ENCODE measurements at places on chromosomes 2 and 18.

GRCh38 chr2:59195851-59196250 is 954.7 kb upstream of the FANCL start:
- no peak for DNase-seq

DNA sequence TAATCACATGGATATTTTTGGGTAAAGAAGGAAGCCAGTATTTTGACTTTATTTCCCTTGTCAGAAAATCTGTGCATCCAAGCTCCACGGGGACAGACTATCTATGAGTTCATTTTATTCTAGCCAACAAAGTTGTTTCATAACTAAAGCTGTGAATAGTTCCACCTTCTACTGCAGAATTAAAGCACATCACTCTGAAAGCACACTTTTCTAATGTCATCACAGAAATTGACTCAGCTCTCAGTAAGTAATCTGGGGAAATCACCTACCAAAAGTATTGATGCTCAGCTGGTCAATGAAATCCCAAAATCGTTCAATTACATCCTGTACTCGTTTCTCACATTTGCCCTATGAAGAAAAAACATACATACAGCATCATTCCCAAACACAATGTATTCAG is 19.1 kb downstream of the IAH1 start:
- no peak for DNase-seq

DNA sequence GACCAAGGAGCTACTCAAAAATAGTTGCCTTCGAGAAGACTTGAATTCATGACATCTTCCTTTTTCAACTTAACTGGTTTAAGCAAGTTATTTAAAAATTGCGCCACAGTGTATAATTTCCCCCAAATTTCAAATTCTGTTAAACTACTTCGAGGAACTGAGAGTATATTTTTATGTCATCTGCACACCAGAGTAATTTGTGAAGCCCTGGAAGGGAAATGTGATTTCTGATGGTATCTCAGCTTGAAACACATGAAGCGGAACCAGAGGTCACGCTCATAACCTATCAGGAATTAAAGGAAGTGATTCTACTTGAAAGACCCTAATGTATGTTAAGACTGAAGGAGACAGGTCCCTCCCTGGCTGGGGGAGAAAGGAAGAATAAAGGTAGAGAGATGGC is 33.9 kb upstream of the DARS1 start:
- DNase-seq, result no peak

GRCh38 chr2:11481426-11481788 is 15.4 kb upstream of the E2F6 start:
- no peak for DNase-seq

- DNase-seq, result no peak
These were observed 414.9 kb downstream of the CDH2 start for GRCh38 chr18:27762054-27762453.

GRCh38 chr2:68290901-68291300 is 28.8 kb downstream of the CNRIP1 start:
- no peak for DNase-seq

- DNase-seq, result no peak
These were observed 119.8 kb downstream of the LAMA1 start for GRCh38 chr18:6997808-6998207.

- DNase-seq, result no peak
These were observed 5.5 kb upstream of the ECEL1 start for GRCh38 chr2:232492963-232493700.

DNA sequence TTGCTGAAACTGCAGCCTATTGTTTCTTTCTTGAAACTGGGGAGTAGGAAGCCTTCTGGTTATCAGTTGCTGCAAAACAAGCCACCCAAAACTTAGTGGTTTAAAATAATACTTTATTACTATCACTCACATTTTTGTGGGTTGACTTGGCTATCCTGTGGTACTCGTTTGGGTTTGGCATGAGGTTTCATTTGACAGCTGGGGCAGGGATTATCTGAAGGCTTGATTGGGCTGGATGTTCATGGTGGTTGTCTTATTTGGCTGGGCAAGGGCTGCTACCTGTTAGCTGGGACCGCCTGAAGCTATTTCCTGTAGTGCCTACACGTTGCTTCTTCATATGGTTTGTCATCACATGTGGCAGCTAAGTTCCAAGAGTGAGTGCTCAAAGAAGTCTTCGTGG is 122.3 kb downstream of the PLCL1 start:
- DNase-seq, result no peak

DNA sequence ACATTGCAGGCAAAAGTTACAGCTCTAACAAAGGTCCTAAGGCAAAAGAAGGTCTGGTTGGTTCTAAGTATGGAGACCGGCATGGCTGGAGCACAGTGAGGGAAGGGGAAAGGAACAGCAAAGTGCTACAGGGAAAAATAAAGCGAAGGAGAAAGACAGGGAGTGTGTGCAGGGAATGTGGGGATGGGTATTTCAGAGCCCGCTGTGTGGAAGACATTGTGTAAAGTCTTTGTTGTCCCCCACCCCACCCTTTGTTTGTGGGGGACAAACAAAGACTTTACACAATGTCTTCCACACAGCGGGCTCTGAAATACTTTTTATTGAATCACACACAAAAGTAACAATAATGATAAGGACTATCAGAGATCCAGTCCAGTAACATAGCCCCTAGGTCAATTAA is 28.9 kb upstream of the C2orf15 start:
- DNase-seq, result no peak

GRCh38 chr2:101517758-101518271 is 42.9 kb upstream of the RFX8 start:
- DNase-seq, result no peak

GRCh38 chr2:203861607-203862006 is 6.0 kb upstream of the CTLA4 start:
- DNase-seq, result no peak

DNA sequence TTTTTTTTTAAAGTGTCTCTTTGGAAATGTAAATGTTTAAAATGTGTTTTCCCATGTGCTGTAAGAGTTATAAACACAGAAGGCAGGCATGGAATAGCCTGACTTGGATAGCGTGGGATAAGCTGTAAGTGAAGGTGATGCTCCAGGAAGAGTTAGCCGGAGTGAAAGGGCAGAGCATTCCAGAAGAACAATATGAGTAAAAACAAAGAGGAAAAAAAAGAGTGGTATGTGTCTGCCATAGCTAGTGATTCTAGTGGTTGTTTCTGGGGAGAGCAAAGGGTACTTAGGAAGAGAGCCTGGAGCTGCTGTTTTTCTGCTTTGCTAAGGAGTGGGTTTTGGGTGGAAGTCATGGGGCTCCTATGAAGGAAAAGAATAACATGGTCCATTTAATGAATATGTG is 126.9 kb upstream of the DLGAP1 start:
- DNase-seq, result no peak

- DNase-seq, result no peak
These were observed 139.7 kb downstream of the FAM161A start for GRCh38 chr2:61714210-61714609.

GRCh38 chr2:10086950-10087349 is 6.7 kb upstream of the CYS1 start:
- no peak for DNase-seq

DNA sequence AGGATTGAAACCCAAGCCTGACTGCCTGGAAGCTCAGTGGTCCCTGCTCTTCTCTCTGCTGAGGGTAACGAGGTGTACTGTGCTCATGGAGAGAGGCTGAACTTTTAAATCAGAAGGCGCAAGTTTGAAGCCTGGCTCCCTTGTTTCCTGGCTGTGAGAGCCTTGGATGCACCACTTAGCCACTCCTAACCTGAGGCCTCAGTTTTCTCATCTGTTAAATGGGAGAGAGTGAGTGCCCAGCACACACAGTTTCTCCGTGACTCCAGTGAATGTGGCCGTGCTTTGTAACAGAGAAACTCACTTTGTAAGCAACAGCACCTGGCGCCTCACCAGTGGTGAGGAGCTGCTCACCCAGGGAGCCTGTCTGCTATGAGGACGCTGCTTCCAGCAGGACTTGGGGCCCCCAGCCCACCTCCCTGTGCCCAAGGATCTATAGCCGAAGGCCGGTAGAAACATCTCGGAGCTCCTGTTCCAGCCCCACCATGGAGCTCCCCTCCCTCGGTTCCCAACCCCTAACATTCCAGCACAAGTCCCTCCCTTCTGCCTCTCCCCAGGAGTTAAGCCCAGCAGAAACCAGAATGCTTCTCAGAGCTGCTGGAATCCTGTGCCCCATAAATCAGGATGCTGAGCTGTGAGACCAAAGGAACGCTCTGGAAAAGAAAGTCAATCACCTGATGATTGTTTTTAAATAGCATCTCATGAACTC is 20.3 kb upstream of the KCNK3 start:
- DNase-seq, result no peak

DNA sequence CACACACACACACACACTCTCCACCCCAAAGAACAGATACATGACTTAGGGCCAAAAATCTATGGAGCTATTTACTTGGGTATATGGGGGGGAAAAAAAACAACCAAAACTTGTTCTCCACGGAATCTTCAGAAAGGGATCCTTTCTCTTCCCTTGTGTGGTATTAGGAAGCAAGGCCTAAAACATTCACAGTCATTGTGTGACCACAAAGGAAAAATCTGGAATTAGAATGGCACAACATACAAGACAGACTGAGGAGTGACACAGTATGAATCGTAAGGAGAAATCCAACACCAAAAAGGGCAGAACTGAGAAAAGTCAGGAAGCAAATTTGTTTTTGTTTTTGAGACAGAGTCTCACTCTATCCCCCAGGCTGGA is 70.3 kb downstream of the ASXL2 start:
- DNase-seq, result peak; percentile 16

DNA sequence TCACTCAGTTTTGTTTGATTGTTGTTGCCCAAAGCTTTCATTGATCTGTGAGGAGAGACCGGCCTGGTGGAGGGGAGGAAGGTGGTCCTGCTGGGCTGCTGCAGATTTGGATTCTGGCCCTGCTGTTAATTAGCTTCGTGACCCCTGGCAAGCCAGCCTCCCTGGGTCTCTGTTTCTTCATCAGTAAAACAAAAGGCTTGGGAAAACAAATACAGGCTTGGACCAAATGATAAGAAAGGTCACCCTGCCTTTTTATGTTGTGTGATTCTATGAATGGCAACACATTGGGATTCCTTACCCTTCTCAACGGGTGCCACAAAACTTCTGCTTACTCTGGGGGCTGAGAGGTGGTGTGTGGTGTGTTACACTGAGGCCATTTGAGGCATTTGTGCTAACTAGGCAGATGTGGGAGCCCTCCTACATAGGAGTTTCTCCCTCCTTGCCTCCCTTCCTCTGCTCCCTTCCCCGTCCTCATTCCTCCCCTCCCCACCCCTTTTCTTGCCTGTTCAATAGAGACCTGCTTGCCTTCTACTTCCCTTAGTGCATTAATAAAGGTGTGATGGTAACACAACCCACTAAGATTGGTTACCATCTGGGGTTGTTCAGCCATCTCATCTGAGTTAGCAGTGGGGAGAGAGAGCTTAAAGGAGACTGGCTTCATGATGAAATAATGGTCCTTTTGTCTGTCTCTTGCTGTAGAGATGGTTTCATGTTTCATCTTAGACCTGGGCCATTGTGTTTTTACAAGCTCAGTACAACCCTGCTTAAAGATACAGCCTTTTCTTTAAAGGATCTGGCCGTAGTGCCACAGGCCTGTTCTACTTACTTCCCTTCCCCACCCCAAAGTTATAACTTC is 96.2 kb downstream of the TANC1 start:
- peak; percentile 49 for DNase-seq

DNA sequence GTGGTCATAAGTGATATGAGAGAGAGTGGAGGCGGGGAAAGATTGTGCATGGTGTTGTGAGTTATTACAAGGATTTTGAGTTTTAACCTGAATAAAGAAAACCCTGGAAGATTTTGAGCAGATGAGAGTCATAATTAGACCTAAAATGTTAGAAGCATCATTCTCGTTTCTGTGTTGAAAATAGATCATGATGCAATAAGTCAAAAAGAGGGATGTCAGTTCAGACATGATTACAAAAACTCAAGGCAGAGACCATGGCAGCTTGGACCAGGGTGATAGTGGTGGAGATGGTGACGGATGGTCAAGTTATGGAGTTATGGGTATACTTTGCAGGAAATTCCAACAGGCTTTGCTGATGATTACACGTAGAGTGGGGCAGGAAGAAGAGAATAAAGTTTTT is 267.2 kb downstream of the CDH20 start:
- no peak for DNase-seq

DNA sequence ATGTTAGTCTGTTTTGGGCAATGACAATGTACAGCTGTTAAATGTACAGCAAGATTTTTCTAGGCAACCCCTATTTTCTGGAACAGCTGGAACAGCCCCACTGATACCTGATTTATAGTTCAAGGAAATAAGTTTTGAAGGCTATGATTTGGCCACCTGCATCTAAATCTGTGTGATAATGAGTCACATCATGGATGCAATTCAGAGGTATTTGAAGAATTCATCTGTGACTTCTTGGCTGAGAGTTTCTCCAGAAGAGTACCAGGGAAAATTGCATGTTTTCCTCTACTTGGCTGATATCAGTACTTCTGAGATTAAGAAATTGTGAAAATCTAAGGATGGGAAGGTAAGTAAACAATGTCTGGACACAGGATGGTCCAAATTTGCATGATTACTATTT is 40.7 kb upstream of the NT5C1B start:
- DNase-seq, result no peak

- DNase-seq, result no peak
These were observed 244.1 kb downstream of the AGPS start for GRCh38 chr2:177636672-177637071.

DNA sequence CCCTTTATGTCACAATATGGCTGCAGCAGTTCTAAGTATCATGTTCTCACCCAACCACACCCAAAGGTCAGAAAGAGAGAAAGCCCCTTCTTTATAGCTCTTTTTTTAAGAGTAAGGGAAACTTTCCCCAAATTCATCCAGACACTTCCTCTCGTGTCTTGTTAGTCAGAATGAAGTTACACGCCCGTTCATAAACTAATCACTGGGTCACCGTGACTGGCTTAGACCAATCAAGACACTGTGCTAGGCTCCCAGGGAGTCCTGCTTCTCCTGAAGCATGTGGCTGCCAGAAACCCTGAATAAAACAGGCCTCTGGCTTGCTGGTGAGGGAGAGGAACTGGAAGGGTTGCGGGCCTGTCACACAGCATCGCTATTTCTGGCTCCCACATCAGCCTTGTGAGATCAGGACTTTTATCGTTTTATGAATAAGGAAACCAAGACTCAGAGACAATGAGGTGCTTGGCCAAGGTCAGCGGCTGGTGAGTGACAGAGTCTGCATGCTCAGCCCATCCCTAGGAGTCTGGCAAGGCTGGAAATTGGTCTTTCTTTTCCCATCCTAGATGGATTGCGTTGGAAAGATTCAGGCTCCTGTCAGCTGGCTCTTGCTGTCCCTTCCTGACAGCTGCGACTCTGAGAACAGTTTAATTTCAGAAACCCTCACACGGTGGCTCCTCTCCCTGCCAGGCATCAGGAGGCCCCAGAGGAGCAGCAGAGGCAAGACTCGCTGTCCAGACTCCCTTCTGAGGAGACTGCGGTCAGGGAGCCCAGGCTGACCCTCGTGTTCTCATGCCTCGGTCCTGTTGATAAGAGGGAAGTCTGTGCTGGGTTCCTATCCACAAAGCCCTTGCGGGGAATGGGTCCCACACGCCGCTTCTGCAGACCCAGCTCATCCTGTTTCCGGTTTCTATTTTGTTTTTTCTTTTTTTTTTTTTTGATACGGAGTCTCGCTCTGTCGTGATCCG is 104.5 kb upstream of the TAF1B start:
- no peak for DNase-seq

GRCh38 chr2:10348891-10349290 is 46.2 kb downstream of the HPCAL1 start:
- DNase-seq, result no peak

Data from AG09309 (cell line).